ENCODE measurements at places on chromosomes 3 and 15.

DNA sequence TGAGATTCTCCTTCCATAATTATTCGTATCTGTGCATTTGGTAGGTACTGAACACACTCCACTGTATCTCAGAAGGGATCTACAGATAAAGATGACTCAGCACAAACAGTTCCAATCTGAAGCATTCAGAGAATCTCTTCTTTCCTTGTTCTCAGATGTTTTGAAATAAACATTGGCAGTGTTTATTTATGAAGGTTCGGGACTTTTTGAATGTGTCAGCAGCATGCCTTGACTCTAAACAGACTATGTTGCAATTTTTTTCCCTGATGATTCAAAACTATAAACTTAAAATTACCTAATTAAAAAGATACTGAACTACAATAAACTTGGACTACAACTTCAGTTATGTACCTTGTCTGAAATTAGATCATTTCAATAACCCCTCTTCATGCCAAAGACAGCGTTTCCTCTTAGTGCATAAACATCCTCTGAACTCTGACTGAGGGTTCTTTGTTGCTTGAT is 612.9 kb upstream of the TBL1XR1 start:
- no peak for DNase-seq

DNA sequence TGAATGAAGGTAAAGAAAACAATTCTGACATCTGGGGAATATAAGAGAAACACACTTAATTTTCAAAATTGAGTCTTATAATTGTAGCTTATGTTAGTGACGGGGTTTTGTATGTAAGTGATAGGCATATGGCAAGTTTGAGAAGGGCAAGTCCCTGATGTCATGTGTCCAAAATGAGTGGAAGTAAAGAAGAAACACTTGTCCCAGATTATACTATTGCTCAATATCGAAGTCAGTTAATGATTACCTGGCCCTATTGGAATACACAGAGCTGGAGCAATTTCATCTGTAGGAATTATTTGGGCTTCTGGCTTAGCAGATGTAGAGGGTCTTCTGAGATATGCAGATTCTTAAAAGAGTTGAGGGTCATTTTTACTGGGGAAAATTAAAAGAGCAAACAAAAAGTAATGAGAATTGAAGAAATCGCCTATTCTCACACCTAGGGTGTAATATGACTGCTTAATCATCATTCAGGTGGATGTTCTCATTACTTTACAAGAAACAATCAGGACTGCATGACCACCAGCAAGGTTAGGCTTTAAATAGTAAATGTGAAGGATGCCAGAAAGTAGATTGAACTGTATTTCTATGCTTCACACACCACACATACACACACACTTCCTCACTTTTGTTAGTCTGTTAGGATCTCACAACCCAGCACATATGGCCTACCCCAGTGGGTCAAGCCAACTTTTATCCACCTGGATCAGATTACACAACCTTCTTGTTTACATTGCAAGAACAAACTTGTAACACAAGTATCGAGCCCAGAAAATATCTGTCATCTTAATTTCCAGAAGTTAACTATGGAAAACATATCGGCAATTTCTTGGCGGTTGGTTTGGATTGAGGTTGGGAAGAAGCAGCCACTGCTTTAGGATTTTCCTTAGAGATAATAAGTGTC is 183.3 kb upstream of the LRRC3B start:
- no peak for DNase-seq

GRCh38 chr3:57756528-57757401 is 656 bp downstream of the SLMAP start:
- DNase-seq, result no peak

DNA sequence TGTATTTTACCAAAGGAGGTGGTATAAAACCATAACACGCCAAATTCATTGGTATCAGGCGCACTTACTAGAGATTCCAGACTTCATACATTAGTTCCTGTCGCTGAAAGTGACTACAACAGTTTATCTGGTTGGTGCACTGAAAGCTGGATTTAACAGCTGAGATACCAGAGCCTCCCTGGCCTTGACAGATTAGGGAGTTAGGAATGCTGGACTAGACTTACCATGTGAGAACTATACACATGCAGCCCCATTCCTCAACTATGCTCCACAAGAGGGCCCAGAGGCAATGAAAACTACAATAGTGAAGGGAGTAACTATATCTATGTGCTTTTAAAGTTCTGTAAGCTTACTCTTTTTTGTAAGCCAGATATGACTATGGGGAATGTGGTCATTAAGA is 174.4 kb downstream of the STAG1 start:
- DNase-seq, result no peak

GRCh38 chr3:167861649-167862048 is 126.1 kb downstream of the SERPINI1 start:
- no peak for DNase-seq

DNA sequence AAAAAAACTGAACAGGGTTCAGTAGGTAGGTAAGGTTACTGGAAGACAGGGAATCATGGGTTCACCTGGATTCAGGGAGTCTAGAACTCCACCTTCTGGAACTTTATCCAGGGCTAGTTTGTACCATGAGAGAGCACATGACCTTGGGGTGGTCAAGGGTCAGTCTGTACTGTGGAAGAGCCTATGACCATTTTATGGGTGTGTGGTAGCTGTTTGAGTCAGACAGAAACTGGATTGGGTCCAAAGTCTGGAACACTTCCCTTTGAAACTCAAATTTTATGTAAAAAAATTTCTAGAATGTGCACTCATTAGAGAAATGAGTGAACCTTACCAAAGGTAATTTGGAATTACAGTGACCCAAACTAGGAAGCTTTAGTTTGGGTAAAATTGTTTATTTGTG is 486.0 kb upstream of the AGTR1 start:
- no peak for DNase-seq

DNA sequence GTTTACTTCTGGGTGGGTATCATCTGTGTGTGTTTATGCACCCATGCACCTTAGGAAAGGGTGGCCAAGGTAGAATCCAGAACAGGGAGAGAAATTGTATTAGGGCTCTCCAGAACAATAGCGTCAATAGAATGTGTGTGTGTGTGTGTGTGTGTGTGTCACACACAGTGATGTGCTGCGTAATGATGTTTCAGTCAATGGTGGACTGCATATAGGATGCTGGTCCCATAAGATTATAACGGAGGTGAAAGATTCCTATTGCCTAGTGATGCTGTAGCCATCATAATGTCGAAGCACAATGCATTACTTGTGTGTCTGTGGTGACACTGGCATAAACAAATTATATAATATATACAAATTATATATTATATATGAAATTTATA is 69.3 kb upstream of the PRR23C start:
- no peak for DNase-seq

- peak; percentile 14 for DNase-seq
These were observed 20.6 kb downstream of the COL8A1 start for GRCh38 chr3:99659032-99659431.

- DNase-seq, result no peak
These were observed 247.2 kb upstream of the LRRN1 start for GRCh38 chr3:3551981-3552380.

GRCh38 chr3:124101643-124102042 is 109.7 kb upstream of the ROPN1 start:
- DNase-seq, result no peak

DNA sequence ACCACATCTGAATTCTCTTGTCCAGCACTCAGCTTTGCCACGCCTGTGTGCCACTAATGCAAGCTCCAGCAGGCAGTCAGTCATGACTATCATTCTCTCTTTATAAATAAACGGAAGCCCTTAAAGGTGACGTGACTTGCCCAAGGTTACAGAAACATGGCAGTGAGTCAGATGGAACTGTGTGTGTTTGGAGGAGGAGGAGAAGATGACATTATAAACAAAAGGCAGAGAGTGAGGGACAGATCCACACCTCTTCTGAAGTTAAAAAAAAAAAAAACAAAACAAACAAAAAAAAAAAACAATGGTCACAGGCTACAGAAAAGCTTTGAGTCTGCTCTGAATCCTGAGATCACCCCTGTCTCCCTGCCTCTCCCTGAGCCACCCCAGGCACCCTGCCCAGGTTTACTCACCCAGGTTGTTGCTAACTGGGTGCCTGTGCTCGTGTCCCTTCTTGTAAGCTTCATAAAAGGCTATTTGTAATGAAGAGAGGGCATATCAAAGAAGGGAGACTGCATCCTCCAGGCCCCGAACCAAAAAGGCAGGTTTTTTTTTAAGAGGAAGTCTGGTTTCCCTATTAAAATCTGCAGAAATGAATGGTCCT is 119.7 kb upstream of the PHLDB2 start:
- DNase-seq, result no peak

GRCh38 chr3:186896875-186897274 is 33.5 kb upstream of the ST6GAL1 start:
- no peak for DNase-seq

- no peak for DNase-seq
These were observed 47.2 kb downstream of the MCF2L2 start for GRCh38 chr3:183381179-183381578.

DNA sequence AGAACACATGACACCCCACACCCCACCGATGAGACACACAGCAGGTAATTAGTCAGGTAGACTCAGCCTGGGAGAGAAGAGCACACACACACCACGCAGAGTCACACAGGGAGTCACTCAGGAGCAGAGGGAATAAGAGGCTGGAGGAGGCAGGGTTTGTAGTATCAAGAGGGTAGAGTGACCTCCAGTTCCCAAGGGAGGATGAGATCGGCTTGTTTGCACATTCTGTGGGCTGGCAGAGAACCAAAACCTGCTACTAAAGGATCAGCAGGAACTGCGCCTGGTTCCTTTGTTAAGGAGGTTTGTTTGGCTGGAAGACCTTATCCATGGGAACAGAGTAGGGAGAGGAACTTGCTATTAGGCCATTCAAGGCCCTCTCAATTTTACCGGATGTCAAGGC is 281.4 kb upstream of the SLCO3A1 start:
- peak; percentile 49 for DNase-seq

GRCh38 chr15:85554852-85555521 is 174.6 kb downstream of the AKAP13 start:
- DNase-seq, result no peak

- no peak for DNase-seq
These were observed 233.3 kb downstream of the THSD4 start for GRCh38 chr15:71348597-71348996.

DNA sequence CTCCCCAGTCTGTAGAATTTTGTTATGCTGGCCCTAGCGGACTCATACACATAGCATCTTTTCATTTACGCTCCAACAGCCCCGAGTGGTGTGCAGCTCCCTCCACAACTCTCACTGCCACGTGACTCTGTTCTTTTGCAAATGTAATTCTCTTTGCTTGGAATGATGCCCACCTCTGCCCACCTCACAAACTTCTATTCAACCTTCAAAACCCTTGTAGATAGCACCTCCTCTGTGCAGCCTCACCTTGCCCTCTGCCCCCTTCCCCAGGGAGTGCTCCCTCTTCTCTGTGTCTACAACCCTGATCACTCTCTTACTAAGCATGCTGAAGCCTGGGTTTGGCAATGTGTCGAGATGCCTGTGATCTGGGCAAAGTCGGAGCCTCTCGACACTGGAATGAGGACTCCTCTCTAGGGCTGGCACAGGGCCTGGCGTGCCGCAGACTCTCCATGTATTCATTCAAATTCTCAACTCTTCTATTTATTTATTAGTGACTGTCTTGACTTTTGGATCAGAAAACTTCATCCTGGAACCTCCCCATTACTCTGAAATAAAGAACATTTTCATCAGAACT is 73.5 kb downstream of the MGLL start:
- DNase-seq, result peak; percentile 59

- no peak for DNase-seq
These were observed 43.3 kb upstream of the SIAH2 start for GRCh38 chr3:150806185-150806835.

- DNase-seq, result no peak
These were observed 28.1 kb downstream of the ZNF589 start for GRCh38 chr3:48268936-48269561.

DNA sequence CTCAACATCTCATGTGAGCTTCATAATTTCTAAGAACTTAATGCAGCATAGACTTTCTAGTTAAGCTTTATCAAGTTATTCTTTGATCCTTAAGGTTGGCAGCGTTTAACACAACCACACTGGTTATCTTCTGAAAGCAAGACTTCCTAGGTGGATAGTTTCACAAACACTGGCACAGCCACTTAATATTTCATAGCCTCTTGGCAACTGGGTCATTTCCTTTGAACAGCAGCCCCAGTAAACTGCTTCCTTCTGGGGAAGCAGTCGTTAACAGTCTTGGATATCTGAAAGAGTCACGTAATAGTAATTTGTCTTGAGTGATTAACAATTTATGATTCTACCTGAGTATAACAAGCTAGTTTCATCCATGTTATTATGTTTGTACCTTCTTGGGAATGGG is 45.9 kb upstream of the ABHD10 start:
- DNase-seq, result no peak

- DNase-seq, result no peak
These were observed 797.5 kb downstream of the AGBL1 start for GRCh38 chr15:86877171-86877631.

DNA sequence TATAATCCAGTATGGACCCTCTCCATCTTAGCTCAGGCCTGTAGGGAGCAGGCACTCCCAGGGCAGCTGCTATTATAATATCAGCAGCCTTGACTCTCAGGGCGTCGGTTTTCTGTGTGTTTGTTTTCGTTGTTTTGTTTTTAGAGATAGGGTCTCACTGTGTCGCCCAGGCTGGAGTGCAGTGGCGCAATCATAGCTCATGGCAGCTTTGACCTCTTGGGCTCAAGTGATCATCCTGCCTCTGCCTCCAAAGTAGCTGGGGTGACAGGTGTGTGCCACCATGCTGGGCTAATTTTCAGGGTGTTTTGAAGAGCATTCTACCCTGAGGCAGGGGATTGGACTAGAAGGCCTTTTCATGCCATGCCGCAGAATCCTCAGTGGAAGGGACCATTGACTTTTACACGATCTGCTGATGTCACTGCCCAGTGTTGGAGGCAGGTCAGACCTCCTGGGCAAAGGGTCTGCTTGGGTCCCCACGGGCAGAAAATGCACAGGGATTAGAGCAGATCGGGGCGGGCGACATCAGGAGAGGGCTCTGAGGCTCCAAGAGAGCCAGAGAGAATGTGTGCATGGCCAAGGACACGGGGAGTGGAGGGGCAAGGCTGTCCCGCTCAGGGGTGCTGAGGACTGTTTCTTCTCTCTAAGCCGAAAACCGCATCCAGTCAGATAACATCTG is 7.8 kb downstream of the MELTF start:
- DNase-seq, result no peak

DNA sequence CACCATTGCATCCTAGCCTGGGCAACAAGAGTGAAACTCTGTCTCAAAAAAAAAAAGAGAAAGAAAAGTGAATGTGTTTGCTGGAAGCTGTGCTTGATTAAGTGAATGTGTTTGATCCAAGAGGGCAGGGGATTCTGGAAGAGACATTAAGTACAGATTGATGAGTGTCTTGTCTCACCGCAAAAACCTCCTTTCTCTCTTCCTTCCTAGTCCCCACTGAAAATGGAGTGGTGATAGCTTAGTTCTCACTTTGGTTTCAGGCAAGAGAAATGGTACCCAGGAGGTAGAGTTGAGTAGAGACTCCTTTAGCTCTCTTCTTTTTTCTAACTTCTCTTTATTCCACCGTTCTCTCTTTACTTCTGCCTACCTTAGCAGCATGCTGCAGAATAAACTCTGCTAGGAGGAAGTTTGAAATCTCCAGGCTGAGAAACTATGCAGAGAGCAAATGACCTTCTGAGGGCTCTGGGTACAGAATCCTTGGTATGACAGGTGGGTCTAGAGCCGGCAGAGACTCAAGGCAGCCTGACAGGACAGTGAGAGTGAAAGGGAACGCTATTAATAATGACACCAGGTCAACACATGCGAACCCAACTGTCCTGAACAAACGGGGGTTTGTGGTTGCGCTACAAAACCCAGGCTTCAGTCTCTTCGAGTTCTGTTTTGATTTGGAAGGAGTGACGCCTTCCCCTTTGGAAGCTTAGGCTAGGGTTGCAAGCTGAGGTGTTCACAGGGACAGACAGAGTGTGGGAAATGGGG is 74.9 kb downstream of the SMAD3 start:
- DNase-seq, result no peak

- DNase-seq, result no peak
These were observed 12.6 kb downstream of the ATXN7 start for GRCh38 chr3:63876260-63876659.

Measured in NCI-H446 (cell line).